HCT116 (cell line): ENCODE measurements at places on chromosomes 13 and 19. TPM values are rescaled to one million over a fixed set of nuclear protein-coding genes. Genes with fewer than 3 reads are reported as not detected.

VSTM2B gene
- total RNA-seq, result not detected

LSM14A gene
- 120 TPM for total RNA-seq

ZNF541 gene
- not detected for total RNA-seq

ZFP36 gene
- total RNA-seq, result 131 TPM

FCER2 gene
- total RNA-seq, result 0.20 TPM

NRTN gene
- total RNA-seq, result 11.5 TPM

PRTN3 gene
- total RNA-seq, result 2.7 TPM

IGFL3 gene
- total RNA-seq, result not detected

METTL21C gene
- not detected for total RNA-seq

ZNF844 gene
- total RNA-seq, result not detected

MCEMP1 gene
- not detected for total RNA-seq

LHB gene
- 3.7 TPM for total RNA-seq

LILRA5 gene
- not detected for total RNA-seq

CEACAM1 gene
- 1.2 TPM for total RNA-seq
